ENCODE measurements at places on chromosomes 5 and 9. TPM values are rescaled to one million over a fixed set of nuclear protein-coding genes. Genes with fewer than 3 reads are reported as not detected.

- no peak for DNase-seq
Measured at GRCh38 chr9:26066237-26066636, 388.0 kb upstream of the TUSC1 start.

DNA sequence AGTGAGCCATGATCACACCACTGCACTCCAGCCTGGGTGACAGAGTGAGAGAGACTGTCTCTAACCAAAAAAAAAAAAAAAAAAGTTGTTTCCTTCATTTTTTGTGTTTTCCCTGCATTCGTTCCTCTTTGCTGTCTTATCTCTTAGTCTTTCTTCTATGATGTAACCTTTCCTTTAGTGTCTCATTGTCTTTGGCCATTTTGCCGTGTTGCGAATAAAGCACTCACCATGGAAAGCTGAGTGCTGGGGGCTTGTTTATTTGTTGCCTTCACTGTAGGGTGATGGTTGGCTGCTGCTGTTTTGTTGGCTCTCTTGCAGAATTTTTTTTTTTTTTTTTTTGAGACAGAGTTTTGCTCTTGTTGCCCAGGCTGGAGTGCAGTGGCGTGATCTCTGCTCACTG lies 7.7 kb downstream of the EHMT1 start:
- DNase-seq, result no peak

DNA sequence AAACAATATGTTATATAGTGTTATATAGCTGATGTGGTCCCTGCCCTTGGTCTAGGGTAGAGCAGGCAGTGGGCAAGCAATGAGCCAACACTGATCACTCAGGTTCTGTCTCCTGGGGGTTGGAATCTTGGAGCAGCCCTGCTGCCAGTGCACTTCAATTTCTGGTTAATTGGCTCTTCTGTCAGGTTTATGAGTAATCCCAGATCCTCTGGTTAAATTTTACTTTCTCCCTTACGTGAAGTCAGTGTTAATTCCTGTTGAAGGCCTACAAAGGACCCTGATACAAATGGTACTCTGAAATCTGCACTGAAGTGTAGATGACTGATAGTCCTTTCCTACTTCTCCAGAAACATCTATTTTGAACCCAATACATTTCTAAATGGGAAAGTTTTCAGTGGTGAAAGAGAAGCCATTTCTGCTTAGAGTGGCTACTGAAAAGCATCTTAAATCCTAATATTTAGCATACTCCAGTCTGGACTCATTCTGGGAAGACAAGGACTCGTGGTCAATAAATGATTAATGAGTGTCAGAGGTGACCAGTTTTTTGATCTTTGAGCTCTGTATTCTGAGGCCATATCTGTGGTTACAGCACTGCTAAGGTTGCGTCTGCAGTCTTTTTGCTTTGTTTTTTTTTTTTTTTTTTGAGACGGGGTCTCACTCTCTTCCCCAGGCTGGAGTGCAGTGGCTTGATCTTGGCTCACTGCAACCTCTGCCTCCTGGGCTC lies 442.4 kb downstream of the KIF4B start:
- no peak for DNase-seq

GRCh38 chr5:82225525-82226172 lies 52.5 kb downstream of the RPS23 start:
- peak; percentile 75 for DNase-seq

DNA sequence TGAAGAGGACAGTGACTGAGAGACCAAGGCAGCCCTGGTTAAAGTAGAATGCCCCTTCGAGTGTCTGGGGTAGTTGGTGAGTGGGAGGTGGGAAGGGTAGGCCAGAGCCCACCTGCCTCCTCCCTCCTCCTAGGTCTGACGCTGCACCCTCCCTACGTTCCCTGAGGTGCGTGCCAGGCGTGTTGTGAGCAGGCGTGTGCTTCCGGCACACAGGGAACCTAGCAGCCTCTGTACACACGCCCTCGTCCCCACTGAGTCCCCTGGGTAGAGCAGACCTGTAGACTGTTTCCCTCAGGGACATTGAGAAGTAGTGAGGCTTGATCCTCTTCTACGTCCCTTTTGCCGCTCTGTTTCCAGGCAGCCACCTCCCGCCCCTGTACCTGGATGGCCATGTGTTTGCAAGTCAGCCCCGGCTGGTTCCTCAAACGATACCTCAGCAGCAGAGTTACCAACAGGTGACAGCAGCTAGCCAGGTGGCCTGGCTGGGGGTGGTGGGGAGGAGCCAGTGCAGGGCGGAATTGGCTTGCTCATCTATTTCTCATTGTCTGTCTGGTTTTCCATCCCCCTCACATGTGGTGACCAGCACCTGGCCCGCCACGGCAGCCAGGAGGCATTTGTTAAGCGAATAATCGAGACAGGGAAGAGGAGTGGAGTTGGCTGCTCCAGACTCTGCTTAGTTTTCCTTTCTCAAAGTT lies 16.8 kb upstream of the POMT1 start:
- DNase-seq, result no peak

DNA sequence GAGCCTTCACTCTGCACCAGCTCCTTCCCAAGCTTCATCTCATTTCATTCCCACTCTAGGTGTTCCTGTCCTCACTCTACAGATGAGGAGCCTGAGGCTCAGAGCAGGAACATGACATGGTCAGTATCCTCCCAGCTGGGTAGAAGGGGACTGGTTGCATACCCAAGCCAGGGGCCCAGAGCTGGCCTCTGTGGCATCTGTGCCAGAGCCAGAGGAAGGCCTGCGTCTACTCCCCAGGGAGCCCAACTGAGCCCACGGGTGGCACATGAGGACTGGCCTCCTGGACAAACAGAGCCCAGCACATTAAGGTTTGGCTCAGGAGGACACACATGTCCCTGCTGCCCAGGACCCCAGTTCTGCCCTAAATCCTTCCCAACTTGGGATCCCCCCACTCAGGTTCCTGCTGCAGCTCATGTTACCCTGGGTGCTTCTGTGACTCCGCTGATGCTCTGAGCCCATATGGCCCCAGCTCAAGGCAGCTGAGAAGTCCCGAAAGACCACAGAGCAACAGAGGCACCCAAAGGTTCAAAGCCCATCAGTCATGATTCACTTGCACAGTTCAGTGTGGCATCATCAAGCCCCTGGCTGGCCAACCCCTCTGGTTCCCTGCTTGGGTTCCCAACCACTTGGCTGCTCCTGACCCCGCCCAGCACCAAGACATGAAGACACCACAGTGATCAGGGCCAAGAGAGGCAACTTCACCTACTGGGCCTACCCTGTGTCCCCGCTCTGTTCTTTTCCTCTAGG lies 8.5 kb upstream of the NEURL1B start:
- DNase-seq, result no peak

DNA sequence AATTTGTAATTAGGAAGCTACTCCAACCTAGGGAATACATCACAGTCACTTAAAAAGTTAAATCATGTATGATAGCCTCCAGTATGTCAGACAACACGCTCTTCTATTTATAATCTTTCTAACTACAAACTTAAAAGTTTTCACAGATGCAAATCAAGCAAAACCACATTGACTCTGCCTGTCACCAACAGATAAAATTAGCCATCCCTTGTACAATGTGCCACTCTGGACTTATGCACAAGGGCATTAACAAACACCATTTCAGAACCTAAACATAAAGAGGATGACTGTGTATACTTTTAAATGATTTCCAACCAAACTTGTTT lies 14.7 kb downstream of the ERP44 start:
- no peak for DNase-seq

- DNase-seq, result peak; percentile 34
Measured at GRCh38 chr9:135561391-135562234, at the start of gene PAEP. TSS of gene PAEP (plus strand) at chr9:135561756.

The GDF9 gene
- total RNA-seq, result 0.79 TPM

The TMED7 gene
- total RNA-seq, result 96.1 TPM

The SHLD3 gene
- total RNA-seq, result 3.0 TPM

The RABEPK gene
- total RNA-seq, result 37.2 TPM

The SYK gene
- 6.7 TPM for total RNA-seq

The ORM2 gene
- not detected for total RNA-seq

The SPAG8 gene
- total RNA-seq, result 0.37 TPM

The CCDC152 gene
- not detected for total RNA-seq

The INSL4 gene
- not detected for total RNA-seq

The ZNF366 gene
- not detected for total RNA-seq
